ENCODE measurements at places on chromosomes 7 and 10.

- DNase-seq, result no peak
These were observed 302.0 kb downstream of the ETV1 start for GRCh38 chr7:13687500-13687899.

DNA sequence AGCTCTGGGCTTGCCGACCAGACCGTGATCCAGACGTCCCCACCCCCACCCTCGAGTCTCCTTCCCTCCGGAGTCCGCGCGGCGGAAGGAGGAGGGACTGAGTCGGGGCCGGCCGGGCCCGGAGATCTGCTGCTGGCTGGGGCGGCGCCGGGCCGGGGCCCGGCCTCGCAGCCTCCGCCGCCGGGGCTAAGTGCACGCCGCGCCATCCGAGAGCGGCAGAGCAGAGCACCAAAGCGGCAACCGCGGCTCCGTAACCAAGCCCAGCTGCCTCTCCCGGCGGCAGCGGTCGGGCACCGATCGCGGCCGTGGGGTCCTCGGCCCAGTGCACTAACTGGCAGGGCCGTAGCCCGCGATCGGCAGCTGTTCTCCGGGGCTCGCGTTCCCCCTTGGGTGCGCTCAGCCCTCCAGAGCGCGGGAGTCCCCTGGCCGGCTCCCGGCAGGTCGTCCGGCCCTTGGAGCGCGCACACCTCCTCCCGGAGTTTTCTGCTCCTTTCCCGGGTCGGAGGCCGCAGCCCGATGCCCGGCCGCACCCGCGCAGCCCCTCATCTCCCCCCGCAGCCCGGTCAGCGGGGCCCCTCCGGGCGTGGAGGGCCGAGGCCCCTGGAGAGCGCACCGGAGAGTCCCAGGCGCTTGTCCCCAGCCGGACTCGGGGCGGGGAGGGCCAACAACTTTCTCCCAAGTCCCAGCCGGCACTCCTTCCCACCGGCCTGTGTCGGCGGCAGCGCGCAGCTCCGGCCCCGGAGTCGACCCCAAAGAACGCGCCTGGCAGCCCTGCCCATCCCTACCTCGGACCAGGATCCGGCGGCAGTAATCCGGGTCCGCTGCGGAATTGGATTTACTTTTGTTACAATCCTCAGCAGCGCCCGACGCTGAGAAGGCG lies 799 bp downstream of the VAX1 start:
- DNase-seq, result peak; percentile 6

DNA sequence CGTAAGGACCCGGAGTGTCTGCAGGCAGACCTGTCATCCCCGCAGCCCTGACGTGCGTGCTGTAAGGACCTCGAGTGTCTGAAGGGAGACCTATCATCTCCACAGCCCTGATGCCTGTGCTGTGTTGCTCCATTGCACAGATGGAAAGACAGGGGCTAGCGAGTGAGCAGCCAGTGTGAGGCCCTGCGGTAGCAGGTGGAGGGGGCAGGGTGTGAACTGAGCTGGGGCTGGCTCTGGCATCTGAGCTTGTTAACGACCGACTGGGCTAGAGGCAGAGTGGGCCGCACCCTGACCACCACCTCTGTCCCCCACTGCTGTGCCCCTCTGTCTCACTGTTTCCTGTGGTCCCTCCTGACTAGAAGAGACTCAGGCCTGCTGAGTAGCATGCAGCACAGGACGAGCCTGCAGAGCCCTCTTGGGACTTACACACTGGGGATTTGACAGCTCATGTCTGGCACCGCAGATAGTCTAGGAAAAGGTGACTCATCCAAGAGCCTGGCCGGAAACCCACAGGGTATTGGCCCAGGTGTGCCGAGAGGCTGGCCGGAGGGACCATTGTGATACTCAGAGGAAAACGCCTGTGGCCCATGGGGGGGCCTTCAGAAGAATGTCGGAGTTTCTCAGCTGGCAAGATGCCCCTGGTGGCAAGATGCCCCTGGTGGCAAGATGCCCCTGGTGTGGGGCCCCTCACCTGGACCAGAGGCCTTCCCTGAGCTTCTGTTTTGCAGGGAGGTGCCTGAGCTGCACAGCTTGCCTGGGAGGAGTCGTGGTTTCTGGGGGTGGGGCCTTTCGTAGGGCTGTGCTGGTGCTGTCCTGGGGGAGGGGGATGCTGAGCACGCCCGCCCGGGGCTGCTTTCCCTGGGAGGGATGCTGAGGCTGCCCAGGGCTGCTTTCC lies 34.3 kb downstream of the INPP5A start:
- peak; percentile 78 for DNase-seq

DNA sequence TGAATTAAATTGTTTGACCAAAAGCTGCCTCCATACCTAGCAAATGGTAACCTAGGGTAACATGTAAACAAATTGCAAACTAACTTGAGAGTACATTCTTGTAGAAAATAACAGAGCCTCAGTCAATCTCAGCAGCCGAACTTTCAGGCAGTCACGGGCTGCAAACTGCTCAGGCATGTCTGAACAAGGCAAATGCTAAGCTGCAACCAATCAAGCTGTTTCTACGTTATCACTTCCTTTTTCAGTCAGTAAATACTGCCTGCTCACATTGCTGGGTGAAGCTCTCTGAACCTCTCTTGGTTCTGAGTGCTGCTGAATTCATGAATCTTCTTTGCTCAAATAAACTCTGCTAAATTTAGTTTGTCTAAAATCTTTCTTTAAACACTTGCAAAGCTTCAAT lies 1212.4 kb downstream of the SORCS1 start:
- peak; percentile 72 for DNase-seq

- no peak for DNase-seq
These were observed 16.5 kb downstream of the CREB3L2 start for GRCh38 chr7:137985253-137985896.

GRCh38 chr7:39623047-39623731 lies at the start of gene RALA:
RALA (plus strand) TSS chr7:39623572; CDS start chr7:39686668, 63,096 bp downstream.
- peak; percentile 93 for DNase-seq

DNA sequence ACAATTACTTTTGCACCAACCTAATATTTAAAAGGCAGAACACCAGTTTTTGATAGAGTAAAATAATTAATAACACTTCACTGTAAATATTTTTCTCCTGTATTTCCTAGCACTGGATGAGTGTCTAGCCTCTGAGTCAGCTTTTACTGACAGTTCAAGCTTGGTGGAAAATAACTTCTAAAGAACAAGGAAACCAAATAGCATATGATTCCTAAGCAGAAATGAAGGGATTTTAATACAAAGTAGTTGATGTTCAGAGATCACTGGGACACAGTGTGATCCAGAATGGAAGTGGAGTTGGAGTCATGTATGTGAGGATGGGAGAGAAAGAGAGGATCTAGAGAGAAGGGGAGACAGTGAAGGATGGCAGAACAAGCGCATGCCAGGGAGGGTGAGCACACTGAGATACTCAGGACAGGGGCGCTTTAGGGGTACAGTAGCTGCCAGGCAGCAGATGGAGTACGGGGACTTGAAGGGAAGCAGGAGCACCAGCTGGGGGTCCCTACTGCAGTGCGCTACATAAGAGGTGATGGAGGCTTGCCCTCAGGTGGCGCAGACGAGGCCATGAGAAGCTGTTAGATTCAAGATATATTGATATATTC lies 117.9 kb upstream of the KLF6 start:
- peak; percentile 66 for DNase-seq

GRCh38 chr10:122630526-122630925 lies 69.1 kb downstream of the C10orf120 start:
- DNase-seq, result no peak

- peak; percentile 77 for DNase-seq
These were observed 21.5 kb upstream of the PDLIM1 start for GRCh38 chr10:95312257-95312656.

GRCh38 chr7:26372249-26372648 lies 80.6 kb downstream of the SNX10 start:
- no peak for DNase-seq

- DNase-seq, result no peak
These were observed 8.1 kb downstream of the BLVRA start for GRCh38 chr7:43766564-43766963.

GRCh38 chr7:155530601-155531000 lies 15.8 kb downstream of the CNPY1 start:
- no peak for DNase-seq

GRCh38 chr10:21517134-21518031 lies 8.1 kb downstream of the SKIDA1 start:
- DNase-seq, result peak; percentile 64

- peak; percentile 41 for DNase-seq
These were observed 35.1 kb downstream of the AGR3 start for GRCh38 chr7:16846601-16847165.

DNA sequence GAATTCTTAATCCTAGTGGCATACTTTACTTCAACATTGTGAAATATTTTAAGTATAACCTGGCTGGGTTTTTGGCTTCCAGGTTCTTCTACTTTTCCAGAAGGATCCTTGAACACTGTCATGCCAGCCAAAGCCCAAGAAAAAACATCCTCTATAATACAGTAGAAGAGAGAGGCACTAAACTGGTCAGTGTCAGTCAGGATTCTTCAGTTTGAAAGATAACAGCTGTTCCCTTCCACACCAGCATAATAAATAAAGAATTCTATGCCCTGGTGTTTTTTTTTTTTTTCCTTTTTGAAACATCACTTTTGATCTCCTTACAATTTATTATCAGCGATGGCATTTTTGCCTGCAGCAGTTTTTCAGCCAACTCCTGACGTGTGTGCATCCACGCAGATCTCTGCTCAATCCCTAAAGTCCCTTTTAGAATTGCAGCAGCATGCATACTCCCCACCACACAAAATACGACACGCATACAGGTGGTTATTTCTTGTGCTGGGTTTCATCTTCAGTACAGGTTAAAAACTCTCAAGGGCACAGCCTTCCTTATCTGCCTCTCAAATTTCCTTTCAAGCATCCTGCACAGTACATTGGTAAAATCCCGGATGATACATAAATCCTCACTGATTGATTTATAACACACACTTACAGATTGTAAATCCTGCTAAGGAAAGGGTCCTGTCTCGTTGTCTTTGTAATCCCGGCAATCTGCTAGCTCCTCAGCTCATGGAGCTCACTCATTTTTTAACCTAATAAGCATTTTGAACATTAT lies 100.2 kb downstream of the TPK1 start:
- no peak for DNase-seq

DNA sequence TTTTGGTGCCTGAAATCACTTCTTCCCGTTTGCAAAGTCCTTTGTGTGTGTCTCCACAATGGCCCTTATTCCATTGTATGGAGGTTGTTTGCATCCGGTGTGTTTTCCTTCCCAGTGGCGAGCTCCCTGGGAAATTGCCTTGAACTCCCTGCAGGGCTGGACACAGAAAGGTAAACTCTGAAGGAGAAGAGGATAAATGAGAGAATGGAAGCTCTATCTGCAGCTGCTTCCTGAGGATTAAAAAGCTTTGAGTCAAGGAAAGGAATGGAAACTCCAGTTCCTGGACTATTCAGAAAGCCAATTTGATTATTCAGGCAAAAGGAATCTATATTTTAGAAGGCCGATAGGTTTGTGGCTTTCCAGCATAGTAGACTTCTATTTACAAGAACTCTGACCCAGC lies 4.4 kb upstream of the GRK5 start:
- peak; percentile 77 for DNase-seq
